ENCODE measurements at places on chromosomes 4 and X. TPM values are rescaled to one million over a fixed set of nuclear protein-coding genes. Genes with fewer than 3 reads are reported as not detected.
A peak's percentile ranks its signal among the peaks of the same experiment; 100 is the strongest.

- H3K36me3 ChIP-seq = no peaks in the 10 kb centered on the region
- no peak overlapping the region for H3K4me3 ChIP-seq
- no peak overlapping the region for H3K27ac ChIP-seq
- no peak for DNase-seq
Observed at GRCh38 chr4:148984951-148985350, 542.7 kb upstream of the NR3C2 start.

DNA sequence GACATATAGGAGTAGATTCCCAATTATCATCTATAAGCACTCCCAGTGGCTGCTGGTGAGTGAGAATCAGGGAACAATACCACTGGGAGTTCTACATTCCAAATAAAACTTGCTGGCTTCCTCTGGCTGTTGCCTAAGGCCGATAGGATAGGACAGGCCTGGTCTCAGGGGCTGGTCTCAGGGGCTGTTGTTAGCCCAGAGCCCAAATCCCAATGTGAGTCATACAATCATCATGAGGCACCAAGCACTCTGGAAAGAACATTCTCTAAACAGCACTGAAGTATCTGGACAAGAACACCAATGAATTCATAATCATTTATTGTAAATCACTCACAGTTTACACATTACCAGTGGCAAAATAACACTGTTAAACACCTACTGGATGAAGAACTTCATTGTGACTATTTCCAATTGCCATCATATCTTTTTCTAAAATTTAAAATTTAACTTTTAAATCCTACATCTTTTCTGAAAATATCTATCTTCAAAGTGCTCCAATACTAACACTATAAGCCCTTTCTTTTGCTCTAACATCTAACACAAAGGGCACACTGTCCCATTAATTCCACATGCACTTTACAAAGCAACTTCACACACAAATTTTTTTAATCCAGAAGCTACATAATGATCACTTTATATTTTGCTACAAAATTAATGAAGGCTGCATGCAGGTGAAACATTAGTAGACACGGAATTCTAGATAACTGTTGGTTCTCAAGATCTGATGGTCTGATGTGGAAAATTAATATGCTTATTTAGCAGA, 67.6 kb upstream of the TMEM150C start:
- peak overlapping the region; percentile 13 for H3K27ac ChIP-seq
- no peaks in the 10 kb centered on the region for H3K27me3 ChIP-seq
- H3K36me3 ChIP-seq = no peaks in the 10 kb centered on the region
- no peak for DNase-seq
- no peak overlapping the region for H3K4me3 ChIP-seq
- H3K4me1 ChIP-seq = peaks cover 47% of the 10 kb centered on the region

DNA sequence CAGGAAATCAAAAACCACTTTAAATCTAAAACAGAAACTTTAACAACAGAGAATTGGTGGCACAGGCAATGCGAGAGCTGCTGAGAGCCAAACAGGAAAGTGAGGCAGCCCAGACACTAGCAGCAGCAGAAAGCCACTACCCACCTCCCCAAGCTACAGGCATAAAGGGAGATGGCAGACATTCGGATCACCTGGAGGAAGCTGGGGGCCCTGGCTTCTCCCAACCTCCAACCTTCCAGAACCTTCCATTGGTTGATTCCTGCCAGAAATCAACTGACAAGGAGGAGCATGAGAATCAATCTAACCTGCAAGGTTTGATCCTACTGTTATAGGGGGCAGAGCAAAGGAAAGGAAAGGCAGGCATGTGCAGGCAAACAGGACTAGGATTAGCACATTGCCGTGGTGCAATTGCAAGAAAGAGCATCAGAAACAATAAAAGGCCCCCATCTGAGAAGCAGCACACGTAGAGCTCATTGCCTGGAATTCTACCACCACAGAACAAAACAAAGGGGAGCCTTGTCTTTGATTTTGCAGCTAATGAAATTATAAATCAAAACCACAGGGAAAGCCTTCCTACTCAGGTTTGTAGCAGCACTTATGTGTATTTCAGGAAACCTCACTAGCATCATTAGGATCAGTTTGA, 427.3 kb upstream of the RASGEF1B start:
- H3K36me3 ChIP-seq = no peaks in the 10 kb centered on the region
- no peak for DNase-seq
- no peak overlapping the region for H3K4me3 ChIP-seq
- no peak overlapping the region for H3K27ac ChIP-seq
- no peaks in the 10 kb centered on the region for H3K4me1 ChIP-seq

TASL gene
- total RNA-seq = 0.30 TPM

FUNDC2 gene
- 364 TPM for total RNA-seq
